ENCODE measurements at places on chromosomes 5 and 9.
A peak's percentile ranks its signal among the peaks of the same experiment; 100 is the strongest.

GRCh38 chr5:165149431-165149830 is 1644.0 kb downstream of the MAT2B start:
- DNase-seq: no peak

GRCh38 chr5:88875341-88876234 is 7.4 kb downstream of the MEF2C start:
- DNase-seq: no peak

DNA sequence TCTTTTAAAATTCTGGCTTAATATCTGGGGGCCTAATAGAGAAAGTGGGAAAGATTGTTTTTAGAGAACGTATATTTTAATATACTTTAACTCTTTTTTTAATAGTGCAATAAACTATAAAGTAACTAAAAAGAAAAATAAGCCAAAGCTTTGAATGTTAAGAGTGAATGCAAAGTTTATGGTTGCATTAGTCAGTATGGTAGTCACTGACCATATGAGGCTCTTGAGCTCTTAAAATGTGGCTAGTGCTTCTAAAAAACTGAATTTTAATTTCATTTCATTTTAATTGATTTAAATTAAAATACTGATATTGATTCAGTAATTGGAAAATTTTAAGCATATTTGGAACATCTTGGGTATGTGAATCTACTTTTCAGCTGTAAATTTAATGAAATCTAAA is 310.7 kb downstream of the PJA2 start:
- DNase-seq: no peak

DNA sequence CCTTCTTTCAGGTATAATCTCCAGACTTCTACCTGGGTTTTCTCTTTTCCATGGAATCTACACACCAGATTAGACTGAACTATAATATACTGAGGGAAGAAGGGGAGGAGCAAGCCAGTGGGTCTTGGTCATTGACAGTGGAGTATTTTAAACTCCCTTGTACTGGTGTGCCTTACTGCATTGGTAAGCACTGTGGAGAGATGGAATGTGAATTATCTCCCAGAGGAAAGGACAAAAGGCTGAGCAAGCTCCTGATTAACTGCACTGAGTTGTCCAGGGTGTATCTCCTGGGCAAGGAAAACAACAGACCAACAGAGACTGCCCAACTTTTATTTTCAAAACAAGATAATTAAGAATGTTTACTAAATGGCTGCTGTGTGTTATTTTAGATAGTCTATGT is 29.8 kb upstream of the SLCO6A1 start:
- DNase-seq: no peak

DNA sequence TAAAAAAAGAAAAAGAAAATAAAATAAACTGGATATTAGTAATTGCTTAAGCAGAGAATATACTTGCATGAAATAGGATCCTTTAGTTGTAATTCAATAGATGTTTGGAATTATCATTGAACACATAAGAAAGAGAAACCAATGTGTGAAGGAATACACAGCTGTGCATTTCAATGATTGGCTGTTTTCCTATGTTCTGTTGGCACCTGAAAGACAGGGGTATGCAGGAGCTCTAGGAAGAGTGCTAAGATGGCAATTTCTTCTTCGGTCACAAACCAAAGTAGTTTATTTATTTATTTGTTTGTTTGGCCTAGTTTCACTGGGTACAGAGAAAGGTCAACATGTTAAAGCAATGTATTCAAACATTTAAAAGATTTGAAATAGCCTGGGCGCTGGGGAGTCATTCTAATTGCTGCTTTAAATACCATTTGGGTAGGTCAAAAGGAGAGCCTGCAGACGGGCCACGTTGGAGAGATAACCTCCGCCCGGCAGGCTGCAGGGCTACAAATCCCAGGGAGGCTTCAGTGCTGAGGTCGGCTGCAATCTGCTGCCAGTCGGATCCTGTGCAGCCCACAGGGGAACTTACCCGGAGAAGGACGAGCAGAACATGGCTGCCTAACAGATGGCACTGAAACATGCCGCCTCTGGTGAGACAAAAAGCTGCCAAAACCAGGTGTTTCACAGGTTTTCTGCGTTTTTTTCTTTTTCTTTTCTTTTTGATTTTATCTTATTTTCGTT is 154.2 kb upstream of the TYRP1 start:
- no peak for DNase-seq

GRCh38 chr5:73387601-73388305 is 60.8 kb downstream of the FOXD1 start:
- DNase-seq: no peak

DNA sequence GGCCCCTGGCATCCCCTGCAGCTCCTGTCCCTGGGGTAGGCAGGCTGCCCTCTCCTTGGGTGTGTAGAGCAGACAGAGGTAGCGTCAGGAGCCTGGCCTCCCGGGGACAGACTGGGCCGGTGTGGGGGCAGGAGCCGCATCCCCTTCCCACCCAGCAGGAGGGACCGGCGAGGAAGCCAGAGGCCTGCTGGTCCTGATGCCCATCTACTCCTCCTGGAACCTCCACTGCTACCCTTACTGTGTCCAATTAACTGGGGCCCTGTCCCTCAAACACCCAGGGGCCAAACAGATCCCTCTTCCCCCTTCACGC is 15.6 kb downstream of the RALGDS start:
- DNase-seq: no peak

- DNase-seq: peak; percentile 24
Observed at GRCh38 chr9:69757996-69758675, 1.7 kb downstream of the PTAR1 start.

GRCh38 chr9:32965999-32966722 is 35.3 kb downstream of the APTX start:
- DNase-seq: peak; percentile 5

GRCh38 chr5:12675959-12676358 is 771.7 kb upstream of the CTNND2 start:
- DNase-seq: no peak

- DNase-seq: no peak
Observed at GRCh38 chr5:12902611-12903010, 998.4 kb upstream of the CTNND2 start.

DNA sequence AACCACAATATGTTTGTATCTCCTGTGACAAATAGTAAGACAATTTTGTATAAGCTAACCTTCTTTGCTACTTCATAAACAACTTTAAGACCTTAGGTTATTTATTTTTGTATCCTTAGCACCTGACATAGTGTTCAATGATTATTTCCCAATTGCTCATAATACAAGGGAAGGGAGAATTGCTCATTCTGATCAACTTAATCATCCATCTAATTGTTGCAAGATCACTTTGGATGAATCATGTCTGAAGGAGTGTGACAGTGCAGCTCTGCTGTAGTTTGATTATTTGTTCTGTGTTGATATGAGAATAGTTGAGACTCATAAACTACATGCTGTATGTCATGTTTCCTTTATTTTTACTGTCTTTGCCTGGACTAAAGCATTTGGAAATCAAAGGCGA is 721.3 kb upstream of the SEMA6A start:
- no peak for DNase-seq

GRCh38 chr9:33227008-33227398 is 13.0 kb upstream of the SPINK4 start:
- DNase-seq: no peak

- peak; percentile 84 for DNase-seq
Observed at GRCh38 chr5:124849774-124850173, 103.3 kb upstream of the ZNF608 start.

DNA sequence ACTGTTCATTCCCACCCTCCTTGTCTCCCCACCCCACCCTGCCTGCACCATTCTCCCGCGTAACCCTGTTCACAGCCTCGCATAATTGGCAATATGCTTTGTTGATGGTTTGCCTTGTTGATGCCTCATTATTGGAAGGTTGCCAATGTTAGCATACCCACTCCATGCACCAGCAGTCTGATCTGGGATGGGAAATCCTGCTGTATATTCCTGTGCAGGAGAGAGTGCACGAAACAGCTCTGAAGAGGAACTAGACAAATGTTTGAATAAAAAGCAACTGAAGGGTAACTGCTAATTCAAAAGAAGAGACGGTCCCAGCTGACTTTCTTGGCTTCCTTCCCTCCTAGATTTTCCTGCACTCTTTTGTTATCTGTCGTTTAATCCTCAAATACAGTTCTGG is 271.7 kb upstream of the TLE4 start:
- DNase-seq: peak; percentile 90

DNA sequence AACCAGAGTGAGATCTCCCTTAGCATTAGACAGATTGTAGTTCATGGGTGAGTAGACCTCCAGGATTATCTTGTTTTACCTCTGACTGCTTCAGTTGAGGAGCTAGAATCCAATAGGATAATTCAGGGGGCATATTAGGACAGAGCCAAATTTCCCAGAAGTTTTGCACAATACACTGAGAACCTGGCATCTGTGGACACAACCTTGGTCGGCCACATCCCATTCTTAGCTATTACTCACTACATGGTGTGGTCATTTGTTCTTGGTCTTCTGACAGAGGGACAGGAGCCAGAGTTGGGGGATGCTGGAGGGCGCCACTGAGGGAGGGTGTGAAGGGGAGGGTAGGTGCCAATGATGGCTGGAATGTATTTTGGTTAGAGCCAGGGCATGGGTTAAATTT is 66.6 kb downstream of the NPR3 start:
- no peak for DNase-seq

GRCh38 chr9:93908591-93909241 is 46.4 kb downstream of the BARX1 start:
- peak; percentile 46 for DNase-seq

- DNase-seq: no peak
Observed at GRCh38 chr9:22067196-22067595, 58.1 kb upstream of the CDKN2B start.

- no peak for DNase-seq
Observed at GRCh38 chr5:16671208-16671607, 54.4 kb upstream of the RETREG1 start.
